Jurkat, Clone E6-1 (cell line): ENCODE measurements at places on chromosomes 2 and 18.

- DNase-seq = no peak
These were observed 102.2 kb upstream of the TTC39C start for GRCh38 chr18:23912356-23912755.

DNA sequence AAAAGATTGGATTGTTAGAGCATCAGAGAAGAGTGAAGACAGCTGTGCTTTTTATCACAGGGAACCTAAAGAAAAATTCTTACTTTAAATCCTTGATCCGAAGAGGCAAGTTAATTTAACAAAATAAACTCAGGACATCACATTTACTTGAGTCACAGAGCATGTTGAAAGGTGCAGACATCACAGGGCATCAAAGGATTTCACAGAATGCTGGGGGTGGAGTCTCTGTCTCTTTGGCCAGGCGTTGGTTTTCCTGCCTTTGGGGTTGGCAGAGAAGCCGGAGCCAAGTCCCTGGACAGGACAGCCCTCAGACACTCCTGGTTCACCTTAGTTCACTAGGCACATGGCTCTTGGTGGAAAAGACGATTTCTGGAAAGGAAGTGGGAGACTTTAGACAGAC lies 56.3 kb downstream of the SH3RF3 start:
- DNase-seq = no peak

DNA sequence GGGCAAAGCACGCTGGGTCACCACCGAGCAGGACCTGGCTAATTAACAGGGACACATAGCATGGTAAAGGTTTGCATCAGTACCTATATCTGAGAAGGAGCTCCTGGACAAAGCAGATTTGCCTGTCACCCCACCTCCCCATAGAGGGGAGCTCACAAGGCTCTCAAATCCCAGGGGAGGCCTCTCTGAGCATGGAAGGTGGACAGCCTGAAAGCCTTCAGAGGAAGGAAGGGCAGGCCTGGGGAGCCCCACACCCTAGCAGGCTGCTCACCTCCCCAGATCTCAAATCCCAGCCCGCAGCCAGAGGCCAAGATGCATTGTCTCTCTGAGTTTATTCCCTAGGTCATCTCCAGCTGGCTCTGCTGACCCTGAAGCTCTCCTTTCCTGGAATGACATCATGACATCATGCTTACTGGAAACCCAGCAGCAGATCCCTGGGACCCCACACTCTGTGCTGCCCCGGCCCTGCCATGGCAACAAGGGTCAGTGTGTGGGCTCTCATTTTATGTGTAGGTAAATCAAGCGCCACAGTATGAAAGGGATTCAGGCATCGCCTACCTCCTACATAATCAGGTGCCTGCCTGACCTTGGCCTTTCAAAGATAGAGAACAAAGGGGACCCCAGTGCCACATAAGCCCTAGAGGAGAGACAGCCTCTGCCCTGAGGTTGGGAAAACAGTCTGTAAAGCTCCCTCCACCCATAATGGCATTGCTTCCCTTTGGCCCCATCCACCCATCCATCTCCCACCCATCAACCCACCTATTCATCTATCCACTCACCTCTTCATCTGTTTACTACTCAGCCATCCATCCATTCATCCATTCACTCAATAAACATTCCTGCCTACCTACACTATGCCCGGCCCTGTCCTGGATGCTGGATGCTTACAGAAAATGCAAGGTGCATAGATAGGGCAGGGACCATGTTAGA lies 15.7 kb upstream of the TEX51 start:
- DNase-seq = no peak

DNA sequence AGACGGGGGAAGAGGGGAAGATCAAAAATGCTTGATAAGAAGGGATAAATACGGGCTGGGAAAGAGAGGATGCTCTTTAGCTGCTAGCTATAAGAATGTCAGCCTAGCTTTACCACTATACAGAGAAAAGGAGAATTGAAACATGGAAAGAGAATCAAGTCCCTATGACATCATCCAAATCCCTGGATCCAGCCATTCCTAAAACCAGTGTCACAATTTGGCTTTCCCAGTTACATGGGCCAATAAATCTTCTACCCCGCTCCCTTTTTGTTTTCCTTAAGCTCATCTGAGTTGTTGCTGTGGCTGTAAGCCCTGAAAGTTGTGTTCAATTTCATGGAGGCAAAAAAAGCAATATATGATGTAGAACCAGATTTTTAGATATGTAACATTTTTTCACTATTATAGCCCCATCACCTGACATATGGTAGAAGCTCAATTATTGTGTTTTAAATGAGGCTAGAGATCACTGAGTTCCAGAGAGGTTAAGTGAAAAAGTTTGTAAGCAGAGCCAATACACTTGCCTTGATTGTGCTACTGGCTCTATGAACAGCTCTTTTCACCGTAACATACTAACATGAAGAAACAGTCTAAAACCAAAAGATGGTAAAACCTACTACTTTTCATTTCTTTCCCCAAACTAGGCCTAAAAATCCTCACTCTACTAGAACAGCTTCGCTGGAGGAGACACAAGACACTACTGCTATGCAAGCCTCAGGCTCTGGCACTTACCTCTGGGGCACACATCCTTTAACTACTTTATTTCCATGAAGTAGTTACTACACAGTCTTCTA lies 4.3 kb downstream of the HNRNPLL start:
- no peak for DNase-seq

GRCh38 chr2:236083934-236084333 lies 84.3 kb downstream of the GBX2 start:
- no peak for DNase-seq

DNA sequence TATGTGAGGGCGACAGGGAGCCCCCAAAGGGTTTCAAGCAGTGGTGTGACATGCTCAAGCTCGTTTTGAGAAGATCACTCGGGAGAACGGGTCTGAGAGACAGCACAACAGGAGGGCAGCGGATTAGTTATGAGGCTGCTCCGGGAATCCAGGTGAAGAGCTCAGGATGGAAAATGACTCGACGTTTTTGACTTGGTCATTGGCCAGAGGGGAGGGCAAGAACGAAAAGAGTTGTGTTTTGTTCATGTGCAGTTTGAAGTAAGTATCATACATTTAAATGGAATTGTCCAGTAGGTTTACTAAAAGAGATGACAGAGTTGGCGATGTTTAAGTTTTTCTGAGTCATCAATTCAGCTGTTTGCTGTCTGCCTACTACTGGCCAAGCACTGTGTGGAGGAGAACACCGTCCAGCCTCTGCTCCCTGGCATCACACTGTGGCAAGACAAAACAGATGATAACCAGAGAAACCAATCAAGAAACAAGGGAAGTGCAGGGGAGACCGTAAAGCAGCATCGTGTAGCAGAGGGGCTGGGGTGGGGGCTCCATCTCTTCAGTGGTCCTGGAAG lies 25.3 kb upstream of the ANXA4 start:
- DNase-seq = no peak
